ENCODE measurements at places on chromosomes 4 and X.

DNA sequence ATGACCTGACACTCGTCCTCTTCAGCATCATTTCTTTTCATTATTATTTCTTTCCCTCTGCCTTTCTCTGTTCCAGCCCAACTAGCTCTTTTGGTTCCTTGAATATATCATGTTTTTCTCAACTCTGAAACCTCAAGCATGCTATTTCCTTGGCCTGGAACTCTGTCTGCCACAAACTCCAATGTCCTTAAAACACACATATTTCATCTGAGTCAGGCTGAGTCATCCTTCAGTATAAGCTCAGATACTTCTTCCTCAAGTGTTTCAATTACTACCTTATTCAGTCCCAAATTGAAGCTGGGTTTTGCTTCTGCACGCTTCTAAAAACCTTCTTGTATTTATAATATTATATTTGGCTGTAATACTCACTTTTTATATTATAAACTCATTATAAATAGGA lies 424.2 kb downstream of the PDGFC start:
- DNase-seq, result peak; percentile 78
- H3K4me1 ChIP-seq, result peaks cover 8% of the 10 kb centered on the region

DNA sequence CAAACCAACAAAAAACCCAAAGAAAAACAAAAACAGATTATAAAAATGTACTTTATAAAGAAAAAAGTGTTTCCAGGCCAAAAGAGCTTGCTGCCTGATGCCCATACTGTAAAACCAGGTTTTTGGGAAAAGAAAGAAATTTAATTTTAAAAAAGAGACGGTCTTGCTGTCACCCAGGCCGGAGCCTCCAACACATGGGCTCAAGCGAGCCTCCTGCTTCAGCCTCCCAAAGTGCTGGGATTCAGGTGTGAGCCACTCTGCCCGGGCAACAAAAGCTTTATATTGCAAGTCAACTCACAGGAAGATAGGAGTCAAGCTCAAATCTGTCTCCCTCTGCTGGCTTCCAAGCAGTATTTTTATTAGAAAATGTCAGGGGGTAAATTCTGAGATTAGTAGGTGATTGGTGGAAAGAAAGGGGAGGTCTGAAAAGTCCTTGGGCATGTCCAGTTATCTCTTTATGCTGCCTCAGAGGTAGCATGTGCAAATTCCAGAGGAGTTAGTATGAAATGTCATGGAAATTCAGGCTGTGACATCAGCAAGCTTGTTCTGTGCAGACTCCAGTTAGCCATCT lies 39.4 kb downstream of the MGST2 start:
- DNase-seq, result peak; percentile 28
- H3K27me3 ChIP-seq, result no peaks in the 10 kb centered on the region
- H3K4me1 ChIP-seq, result no peaks in the 10 kb centered on the region
- no peak overlapping the region for H3K27ac ChIP-seq

- DNase-seq, result no peak
- no peaks in the 10 kb centered on the region for H3K4me1 ChIP-seq
- no peaks in the 10 kb centered on the region for H3K36me3 ChIP-seq
- no peaks in the 10 kb centered on the region for H3K27me3 ChIP-seq
- no peak overlapping the region for H3K4me3 ChIP-seq
- H3K27ac ChIP-seq, result no peak overlapping the region
These were observed 18.2 kb downstream of the FTHL17 start for GRCh38 chrX:31053621-31054020.

DNA sequence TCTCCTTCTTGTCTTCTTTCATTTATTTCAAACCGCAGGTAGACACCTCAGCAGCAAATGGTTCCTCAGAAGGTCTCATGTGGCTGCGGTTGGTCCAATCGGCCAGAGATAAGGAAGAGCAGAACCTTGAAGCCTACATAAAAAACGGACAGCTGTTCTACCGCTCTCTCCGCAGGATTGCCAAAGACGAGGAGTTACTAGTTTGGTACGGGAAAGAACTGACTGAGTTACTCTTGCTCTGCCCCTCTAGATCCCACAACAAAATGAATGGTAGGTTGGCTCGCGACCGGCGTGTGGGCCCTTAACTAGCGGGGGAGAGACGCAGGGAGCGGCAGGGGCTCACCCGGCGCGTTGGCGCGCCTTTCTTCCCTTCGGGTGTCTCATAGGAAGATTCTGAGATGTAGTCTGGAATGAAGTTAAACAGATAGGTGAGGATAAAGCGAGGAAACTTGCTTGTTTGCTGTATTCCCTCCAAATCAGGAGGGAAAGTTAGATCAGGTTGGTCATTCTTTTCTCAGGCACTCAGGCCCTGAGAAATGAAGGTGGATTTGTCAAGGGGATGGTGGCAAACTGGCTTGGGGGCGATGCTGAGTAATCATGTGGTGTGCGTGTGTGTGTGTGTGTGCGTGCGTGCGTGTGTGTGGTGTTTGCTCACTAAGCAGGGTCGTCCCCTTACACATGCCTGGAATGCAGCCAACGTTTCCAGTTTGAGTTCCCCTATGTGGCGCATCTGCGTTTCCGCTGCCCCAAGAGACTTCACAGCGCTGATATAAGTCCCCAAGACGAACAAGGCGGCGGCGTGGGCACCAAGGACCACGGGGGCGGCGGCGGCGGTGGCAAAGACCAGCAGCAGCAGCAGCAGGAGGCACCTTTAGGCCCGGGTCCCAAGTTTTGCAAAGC lies 4.2 kb downstream of the PRDM8 start:
- no peaks in the 10 kb centered on the region for H3K36me3 ChIP-seq
- DNase-seq, result peak; percentile 99
- peaks cover 40% of the 10 kb centered on the region for H3K4me1 ChIP-seq
- H3K4me3 ChIP-seq, result peak overlapping the region; percentile 80

GRCh38 chr4:5036239-5036638 lies 15.0 kb upstream of the STK32B start:
- peak overlapping the region; percentile 59 for H3K27ac ChIP-seq
- H3K4me3 ChIP-seq, result no peak overlapping the region
- no peaks in the 10 kb centered on the region for H3K27me3 ChIP-seq

DNA sequence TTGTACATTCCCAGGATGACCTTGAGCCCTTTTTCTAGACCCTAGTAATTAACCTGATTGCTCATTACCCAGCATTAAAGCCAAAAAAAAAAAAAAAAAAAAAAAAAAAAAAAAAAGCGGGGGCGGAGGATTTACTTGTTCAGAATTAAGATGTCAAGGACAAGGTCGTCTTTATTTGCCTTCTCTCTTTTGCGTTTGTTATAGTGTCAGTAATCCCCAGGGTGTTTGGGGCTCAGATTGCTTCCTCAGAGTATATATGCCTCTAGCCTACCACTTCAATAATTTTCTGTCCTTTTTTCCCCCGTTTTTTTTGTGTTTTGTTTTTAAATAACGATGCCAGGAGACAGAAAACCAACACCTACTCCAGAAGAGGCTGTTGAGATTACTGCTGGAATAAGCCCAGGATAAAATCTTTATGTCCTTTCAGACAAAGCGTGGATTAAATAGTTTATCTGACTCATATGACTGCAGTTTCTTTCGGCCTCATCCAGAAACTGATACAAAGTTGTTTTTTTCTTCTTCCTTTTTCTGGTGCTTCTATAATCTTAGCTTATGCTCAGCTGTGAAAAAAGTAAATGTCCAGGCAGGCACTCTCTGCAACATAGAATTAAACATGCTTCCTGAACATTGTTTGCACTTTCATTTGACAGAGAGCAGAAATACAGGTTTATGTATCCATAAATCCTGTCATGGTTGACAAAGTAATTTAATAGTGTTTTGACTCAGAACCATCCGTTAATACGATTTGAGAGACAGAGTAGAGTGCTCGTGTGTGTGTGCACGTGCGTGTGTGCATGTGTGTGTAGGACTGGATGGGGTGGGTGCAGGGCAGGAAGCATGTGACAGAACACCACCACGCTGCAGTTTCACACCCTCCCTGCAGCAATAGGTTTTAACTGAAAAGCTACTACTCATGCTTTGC lies 138.6 kb downstream of the AFF1 start:
- peak overlapping the region; percentile 44 for H3K27ac ChIP-seq
- peak overlapping the region; percentile 1 for H3K4me3 ChIP-seq
- peaks cover 44% of the 10 kb centered on the region for H3K4me1 ChIP-seq
- H3K27me3 ChIP-seq, result no peaks in the 10 kb centered on the region
- H3K36me3 ChIP-seq, result no peaks in the 10 kb centered on the region

- DNase-seq, result no peak
- no peak overlapping the region for H3K4me3 ChIP-seq
- H3K36me3 ChIP-seq, result no peaks in the 10 kb centered on the region
- no peaks in the 10 kb centered on the region for H3K4me1 ChIP-seq
- H3K27ac ChIP-seq, result no peak overlapping the region
These were observed 47.7 kb upstream of the GATB start for GRCh38 chr4:151808542-151808941.

GRCh38 chr4:141180991-141181761 lies 39.5 kb upstream of the ZNF330 start:
- no peak for DNase-seq
- no peaks in the 10 kb centered on the region for H3K4me1 ChIP-seq
- no peaks in the 10 kb centered on the region for H3K36me3 ChIP-seq
- H3K27ac ChIP-seq, result no peak overlapping the region
- no peak overlapping the region for H3K4me3 ChIP-seq

Measured in common myeloid progenitor, CD34-positive (primary cell).